HT1080 (cell line): ENCODE measurements at places on chromosomes 16 and 17. TPM values are rescaled to one million over a fixed set of nuclear protein-coding genes. Genes with fewer than 3 reads are reported as not detected.

C16orf92 gene
- not detected in 2 replicates for total RNA-seq

- no peak for DNase-seq
These were observed 169.3 kb downstream of the CDH13 start for GRCh38 chr16:82796047-82796446.

GRCh38 chr16:24009098-24009497 lies 173.3 kb downstream of the PRKCB start:
- DNase-seq: no peak

DNA sequence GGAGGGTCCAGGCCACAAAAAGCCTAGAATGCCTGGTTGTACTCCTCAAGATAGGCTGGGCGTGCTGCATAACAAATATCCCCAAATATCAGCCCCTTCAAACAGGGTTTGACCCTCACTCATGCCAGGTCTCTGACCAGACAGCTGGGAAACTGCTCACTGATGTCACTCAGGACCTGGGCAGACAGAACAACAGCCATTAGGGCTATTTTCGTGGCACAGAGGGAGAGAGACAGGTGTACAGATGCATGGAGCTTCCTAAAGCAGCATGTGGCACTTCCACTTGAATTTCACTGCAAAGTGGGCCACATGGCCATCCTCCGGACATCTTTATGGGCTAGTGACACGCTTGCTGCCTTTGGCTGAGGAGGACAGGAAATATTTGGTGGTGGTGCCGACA lies 73.1 kb downstream of the SREBF1 start:
- no peak for DNase-seq

DNA sequence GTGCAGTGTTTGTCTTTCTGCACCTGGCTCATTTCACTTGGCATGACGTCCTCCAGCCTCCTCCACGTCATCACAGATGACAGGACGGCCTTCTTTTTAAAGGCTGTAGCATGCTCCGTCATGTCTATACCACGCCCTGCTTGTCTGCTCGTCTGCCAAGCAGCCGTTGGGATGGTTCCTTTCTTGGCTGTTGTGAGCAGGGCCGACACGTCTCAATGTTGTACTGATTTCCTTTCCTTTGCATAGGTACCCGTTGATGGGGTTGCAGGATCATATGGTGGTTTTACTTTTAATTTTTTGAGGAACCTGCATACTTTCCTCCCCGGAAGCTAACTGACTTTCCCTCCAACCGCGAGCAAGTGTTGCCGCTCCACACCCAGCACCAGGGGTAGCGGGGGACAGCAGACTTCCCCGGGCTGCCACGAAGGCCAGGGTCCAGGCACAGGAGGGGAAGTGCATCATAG lies 212.2 kb upstream of the ZNF469 start:
- no peak for DNase-seq

MYO1D gene
- 2.6 and 4.5 TPM in 2 replicates for total RNA-seq

- no peak for DNase-seq
These were observed 22.0 kb downstream of the C16orf87 start for GRCh38 chr16:46808997-46809396.

DNA sequence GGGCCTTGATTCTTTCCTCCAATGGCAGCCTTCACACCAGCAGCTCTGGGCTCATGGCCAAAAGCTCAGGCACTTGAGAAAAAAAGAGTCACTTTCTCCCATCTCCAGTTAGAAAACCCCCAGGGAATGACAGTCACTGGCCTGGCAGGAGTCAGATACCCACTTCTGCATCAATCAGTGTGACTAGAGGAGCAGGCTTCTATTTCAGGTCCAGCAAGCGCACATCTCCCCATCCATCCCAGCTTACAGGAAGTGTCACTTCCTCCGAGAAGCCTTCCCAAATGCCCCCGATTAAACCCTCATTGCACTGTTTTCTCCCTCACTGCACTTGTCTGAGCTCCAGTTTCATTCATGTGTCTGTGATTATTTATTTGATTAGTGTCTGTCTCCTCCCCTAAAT lies 30.4 kb upstream of the CCL1 start:
- no peak for DNase-seq
